ENCODE measurements at places on chromosomes 11 and 22.
A peak's percentile ranks its signal among the peaks of the same experiment; 100 is the strongest.

DNA sequence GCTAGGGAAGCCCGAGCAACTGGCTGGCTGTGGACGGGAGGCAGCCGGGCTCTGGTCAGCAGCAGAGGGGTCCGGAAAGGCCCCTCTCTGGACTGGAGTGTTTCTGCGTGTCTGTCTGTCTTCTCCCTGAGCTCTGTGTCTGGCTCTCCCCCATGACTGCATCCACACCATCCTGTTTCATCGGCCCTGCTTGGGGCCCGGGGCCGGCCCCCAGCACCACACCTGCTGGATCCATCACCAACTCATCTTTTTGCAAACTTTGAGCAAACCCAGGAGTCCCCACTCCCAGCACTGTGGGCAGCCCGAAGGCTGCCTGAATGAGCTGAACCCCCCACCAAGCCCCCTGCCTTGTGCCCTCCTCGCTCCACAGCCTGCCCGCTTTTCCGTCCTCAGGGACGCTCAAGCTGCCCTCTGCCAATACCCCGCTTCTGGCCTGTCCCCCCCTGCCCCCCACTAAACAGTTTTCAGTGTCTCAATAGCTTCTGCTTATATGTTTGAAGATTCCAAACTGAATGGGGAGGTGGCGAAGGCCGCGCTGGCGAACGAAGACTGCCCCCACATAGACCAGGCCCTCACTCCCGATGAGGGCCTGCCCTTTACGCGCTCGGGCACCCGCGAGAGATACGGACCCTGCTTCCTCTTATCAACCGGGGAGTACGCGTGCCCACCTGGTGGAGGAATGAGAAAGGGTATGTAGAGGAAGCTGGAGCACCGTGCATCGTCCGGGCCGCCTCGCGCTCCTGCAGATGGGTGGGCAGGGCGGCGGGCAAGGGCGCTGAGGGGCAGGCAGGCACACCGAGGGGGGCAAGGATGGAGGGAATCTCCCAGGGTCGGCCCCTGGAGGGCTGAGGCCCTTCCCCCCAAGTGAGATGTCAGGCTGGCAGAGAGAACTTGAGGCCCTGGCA lies 44.6 kb downstream of the KCNC1 start:
- DNase-seq = no peak

DNA sequence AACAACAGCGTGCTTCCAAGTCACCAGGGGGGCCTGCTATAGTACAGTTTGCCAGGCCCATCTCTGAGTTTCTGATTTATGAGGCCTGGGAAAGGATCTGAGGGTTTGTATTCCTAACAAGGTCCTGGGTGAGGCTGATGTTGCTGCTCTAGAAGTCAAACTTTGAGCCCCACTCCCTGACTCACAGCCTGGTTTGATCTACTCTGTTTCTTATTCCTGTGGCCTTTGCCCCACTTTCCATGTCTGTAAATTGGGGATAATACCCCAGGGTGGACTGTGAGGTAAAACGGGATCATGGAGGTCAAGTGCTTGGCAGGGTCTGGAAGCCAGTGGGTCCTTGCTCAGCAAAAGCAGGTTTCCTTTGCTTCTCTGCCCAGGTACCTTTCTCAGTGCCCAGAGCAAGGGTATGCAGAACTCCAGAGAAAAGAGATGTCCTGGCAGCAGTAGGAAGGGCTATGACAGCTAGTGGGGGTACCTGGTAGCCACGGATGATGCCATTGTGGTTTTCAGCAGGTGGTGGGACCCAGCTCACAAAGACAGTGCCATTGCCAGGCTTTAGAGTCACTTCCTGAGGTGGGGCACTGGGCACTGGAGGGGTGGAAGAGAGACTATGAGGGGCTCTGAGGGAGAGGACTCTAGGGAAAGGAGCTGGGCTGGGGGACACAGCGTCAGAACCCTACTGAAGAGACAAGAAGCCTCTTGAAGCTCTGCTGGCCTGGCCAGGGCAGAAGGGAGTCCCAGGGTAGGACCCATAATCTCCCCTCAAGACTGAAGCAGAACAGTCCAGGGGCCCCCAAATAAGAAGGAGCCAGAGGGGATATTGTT lies 2.8 kb downstream of the ROBO4 start:
- DNase-seq = no peak

- DNase-seq = no peak
These were observed 80.8 kb downstream of the TNRC6B start for GRCh38 chr22:40258501-40258915.

DNA sequence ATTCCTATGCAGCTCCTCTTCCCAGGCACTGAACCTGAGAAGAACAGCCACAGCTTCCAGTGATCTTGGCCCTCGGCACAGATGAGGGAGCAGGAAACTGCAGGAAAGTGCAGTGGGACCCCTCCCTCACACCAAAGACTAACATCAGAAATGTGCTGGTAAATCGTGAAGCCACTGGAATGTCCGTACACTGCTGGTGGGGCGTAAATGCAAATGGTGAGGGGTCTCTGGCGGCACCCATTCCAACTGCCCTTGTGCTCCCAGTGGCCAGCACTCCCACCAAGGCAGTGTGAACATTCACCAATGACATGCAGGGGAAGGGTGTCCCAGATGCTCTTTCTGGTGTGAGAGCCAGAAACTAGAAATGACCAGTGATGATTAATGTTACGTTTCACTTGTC lies 574.0 kb downstream of the BRD1 start:
- no peak for DNase-seq

GRCh38 chr22:49372530-49373288 lies 455.0 kb downstream of the BRD1 start:
- peak; percentile 24 for DNase-seq

- no peak for DNase-seq
These were observed 195.0 kb upstream of the NECTIN1 start for GRCh38 chr11:119924017-119924416.

DNA sequence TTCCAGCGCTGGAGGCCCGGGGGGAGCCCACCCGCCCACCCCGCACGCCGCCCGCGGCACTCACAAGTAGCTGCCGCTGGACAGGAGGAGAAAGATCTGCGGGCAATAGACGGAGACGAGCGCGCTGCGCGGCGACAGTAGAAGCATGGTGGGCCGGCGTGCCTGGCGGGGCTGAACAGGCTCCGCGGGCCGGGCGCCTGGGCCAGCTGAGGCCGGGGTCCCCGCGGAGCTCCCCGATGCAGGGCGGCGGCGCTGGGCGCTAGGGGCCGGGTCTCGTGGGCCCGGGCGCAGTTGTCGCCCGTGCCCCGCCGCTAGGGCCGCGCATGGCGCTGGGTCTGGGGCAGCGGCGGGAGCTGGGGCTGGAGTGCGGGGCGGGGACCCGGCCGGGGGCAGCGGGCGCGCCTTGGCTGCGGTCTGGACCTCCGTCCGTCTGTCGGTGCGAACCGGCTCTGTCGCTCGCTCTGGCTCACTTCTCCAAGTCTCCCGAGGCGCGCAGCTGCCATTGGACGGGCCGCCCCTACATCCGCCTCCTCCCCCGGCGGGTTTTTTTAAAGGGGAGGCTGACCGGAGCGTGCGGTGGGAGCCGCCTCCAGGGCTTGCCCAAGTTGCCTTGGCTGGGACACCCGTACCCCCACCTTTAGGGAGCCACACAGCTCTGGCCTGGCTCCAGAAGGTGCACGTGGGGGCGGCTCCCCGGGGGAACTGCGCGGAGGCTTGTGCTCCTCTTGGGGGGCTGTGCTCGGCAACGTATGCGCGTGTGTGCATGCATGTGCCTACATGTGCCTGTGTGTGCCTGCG lies 4.7 kb downstream of the WNT7B start:
- DNase-seq = no peak

GRCh38 chr22:48662476-48663135 lies 1165.1 kb downstream of the BRD1 start:
- DNase-seq = no peak

- no peak for DNase-seq
These were observed 18.9 kb downstream of the MED15 start for GRCh38 chr22:20526305-20526627.

All from cardiac muscle cell (in vitro differentiated cells and primary cell).